Karpas-422 (cell line): ENCODE measurements at places on chromosomes 4 and X. TPM values are rescaled to one million over a fixed set of nuclear protein-coding genes. Genes with fewer than 3 reads are reported as not detected.

EDNRA gene
- total RNA-seq = not detected in 2 replicates

SHROOM2 gene
- total RNA-seq = 0.11 and 0.15 TPM in 2 replicates

- no peaks in the 10 kb centered on the region for H3K27me3 ChIP-seq
- H3K36me3 ChIP-seq = no peaks in the 10 kb centered on the region
- H3K4me3 ChIP-seq = no peak overlapping the region
- DNase-seq = no peak
Observed at GRCh38 chrX:132749406-132749805, 209.0 kb downstream of the HS6ST2 start.

DNA sequence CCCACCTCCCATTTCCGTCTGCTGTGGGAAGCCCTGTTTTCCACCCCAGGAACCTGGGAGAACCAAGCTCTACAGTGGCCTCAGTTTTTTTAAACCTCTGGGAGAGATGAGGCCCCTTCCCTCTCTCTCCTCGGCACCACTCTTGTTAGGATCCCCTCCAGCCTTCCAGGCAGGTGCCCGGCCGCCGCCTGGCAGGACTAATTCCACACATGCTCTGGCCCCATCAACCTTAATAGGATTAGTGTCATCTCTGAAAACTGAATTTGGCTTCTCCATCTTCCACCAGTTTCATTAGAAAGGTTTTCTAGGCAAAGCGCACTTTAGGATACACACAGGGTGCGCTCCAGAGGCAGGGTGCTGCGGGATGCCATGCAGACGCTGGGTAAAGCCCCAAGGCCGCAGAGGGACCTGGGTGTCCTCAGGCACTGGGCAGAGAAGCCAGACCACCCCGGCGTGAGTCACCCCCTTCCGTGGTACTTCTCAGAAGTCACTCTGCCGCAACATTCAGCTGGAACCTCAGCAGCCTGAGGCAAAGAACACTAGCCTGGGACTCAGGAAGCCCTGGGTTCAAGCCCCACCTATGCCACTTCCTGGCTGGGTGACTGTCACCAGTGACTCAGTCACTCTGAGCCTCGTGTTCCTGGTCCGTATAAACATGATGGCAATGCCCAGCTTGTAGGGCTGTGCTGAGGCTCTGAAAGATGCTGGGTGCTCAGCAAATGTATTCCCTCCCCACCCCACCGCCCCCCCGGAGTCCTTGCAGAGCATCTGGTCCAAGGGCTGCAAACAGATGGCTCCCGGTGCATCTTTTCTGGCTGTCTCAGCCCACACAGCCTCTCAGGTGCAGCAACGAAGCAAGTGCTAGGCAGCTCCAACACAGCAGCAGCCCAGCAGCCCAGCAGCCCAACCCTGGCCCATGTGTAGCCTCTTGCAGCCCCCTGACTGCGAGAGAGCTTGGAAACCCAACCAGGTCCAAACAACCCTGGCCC lies 29.1 kb downstream of the PPP2R2C start:
- no peaks in the 10 kb centered on the region for H3K36me3 ChIP-seq
- no peaks in the 10 kb centered on the region for H3K27me3 ChIP-seq

DNA sequence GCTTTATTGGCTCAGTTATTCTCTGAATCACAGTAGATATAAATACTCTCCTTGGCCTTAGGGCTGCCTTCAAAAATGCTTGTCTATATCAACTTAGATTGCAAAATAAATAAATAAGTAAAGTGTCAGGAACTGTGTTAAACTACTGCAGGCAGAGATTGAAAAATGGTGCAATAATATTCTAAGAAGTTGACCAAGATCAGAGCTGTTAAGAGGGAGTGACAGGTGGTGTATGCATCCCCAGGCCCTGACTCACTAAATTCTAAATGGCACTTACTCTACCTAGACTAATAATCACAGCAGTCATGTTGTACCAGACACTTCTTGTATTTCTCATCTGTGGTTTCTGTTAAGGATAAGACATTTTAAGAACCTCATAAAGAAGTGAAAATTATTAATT lies 235.1 kb upstream of the SPOCK3 start:
- H3K36me3 ChIP-seq = no peaks in the 10 kb centered on the region
- no peak for DNase-seq
- H3K4me1 ChIP-seq = no peaks in the 10 kb centered on the region
- no peak overlapping the region for H3K27ac ChIP-seq

DNA sequence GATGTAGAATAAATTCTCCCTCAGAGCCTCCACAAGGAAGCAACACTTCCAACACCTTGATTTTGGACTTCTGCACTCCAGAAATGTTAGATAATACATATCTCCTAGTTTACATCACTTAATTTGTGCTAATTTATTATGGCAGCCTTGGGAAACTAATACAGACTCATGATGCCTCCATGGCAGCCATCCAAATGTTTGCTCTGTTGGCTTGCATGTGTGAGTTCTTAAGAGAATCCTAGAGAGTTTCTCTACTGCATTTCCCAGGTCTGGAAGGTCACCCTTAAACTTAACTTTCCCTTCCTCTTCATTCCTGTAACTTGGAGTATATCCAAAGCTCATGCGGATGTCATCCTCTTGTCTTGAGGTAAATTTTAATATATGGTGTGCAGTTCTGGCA lies 956.1 kb downstream of the ADGRL3 start:
- H3K27me3 ChIP-seq = no peaks in the 10 kb centered on the region
- H3K36me3 ChIP-seq = no peaks in the 10 kb centered on the region
- no peak overlapping the region for H3K27ac ChIP-seq
- no peak overlapping the region for H3K4me3 ChIP-seq
- H3K4me1 ChIP-seq = no peaks in the 10 kb centered on the region
